ENCODE measurements at places on chromosomes 2 and 18. TPM values are rescaled to one million over a fixed set of nuclear protein-coding genes. Genes with fewer than 3 reads are reported as not detected.

Gene LHCGR
- not detected for total RNA-seq

Gene STAM2
- total RNA-seq: 26.8 TPM

Gene TRMT61B
- 16.2 TPM for total RNA-seq

Gene DNAJC5G
- 0.94 TPM for total RNA-seq

- no peaks in the 10 kb centered on the region for H3K4me1 ChIP-seq
- H3K4me3 ChIP-seq: peak overlapping the region; percentile 93
Observed at GRCh38 chr2:38748943-38749804, 2.0 kb downstream of the SRSF7 start.

- H3K4me1 ChIP-seq: peaks cover 16% of the 10 kb centered on the region
- no peak overlapping the region for H3K27ac ChIP-seq
- no peaks in the 10 kb centered on the region for H3K36me3 ChIP-seq
- no peak for DNase-seq
- no peak overlapping the region for H3K4me3 ChIP-seq
Observed at GRCh38 chr2:106853631-106854030, 32.3 kb downstream of the ST6GAL2 start.

DNA sequence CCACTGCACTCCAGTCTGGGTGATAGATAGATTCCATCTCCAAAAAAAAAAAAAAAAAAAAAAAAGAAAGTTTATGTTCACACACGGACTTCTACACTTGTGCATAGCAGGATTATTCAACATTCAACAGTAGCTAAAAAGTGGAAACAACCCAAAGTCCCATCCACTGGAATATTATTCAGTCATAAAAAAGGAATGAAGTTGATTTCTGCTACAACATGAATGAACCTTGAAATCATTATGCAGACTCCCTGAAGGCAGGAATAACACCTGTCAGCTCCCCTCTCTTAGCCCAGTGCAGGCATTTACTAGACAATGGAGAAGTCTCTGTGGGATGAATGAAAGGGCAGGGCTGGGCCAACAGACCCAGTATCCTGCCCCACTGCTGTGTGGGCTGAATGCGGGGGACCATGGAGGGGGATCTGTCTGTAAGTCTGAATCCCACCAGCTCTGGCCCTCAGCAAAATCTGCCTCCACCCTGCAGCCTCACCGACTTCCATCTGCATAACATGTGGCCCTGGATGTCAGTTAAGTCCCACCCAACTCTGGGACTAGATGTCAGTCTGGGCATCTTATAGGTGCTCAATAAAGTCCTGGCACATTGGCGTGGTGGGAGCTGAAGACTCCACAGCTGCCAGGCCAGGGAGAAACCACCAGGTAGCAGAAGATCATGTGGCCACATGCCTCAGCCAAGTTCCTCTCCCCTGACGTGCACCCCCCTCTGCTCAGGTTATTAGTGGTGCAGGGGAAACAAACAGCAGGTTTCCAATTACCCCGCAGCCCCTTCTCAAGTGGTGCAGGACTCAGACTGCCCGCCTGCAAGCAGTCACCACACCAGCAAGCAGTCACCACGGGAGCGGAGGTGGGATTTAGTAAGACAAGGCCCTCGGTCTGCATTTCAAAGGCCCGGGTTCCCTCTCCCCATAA lies 8.9 kb downstream of the ZFP36L2 start:
- peaks cover 5% of the 10 kb centered on the region for H3K36me3 ChIP-seq
- DNase-seq: no peak
- no peaks in the 10 kb centered on the region for H3K27me3 ChIP-seq

DNA sequence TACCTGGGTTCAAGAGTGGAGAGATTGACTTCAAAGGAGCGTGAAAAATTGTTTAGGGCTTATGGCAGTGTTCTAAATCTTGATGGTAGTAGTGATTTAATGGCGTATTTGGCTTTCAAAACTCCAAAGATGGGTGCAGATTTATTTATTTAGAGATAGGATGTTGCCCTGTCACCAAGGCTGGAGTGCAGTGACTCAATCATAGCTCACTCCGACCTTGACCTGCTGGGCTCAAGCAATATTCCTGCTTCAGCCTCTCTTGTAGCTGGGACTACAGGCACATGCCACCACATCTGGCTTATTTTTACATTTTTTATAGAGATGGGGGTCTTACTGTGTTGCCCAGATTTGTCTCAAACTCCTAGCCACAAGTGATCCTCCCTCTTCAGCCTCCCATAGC lies 52.5 kb downstream of the FAM117B start:
- no peaks in the 10 kb centered on the region for H3K4me1 ChIP-seq
- H3K27ac ChIP-seq: no peak overlapping the region
- no peak for DNase-seq

DNA sequence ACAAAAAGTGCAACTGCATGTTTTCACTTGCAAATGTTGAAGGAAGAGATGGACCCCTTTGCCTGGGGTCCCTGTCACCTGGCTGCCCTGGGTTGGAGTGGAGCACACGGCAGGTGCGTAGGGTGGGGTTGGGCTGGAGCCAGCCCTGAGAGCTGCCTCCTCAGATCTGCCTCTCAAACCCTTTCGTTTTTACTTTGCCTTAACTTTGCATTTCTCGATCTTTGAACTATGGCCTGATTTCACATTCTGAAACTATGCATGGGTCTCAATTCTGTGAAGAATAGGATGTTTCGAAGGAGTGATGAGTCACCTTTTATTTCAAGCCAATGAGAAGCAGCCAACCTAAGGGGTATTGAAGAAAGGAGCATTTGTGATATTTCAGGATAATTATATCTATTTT lies 132.8 kb downstream of the ACOXL start:
- H3K4me1 ChIP-seq: no peaks in the 10 kb centered on the region
- no peaks in the 10 kb centered on the region for H3K36me3 ChIP-seq
- no peak overlapping the region for H3K4me3 ChIP-seq
- no peak for DNase-seq
- H3K27ac ChIP-seq: no peak overlapping the region

DNA sequence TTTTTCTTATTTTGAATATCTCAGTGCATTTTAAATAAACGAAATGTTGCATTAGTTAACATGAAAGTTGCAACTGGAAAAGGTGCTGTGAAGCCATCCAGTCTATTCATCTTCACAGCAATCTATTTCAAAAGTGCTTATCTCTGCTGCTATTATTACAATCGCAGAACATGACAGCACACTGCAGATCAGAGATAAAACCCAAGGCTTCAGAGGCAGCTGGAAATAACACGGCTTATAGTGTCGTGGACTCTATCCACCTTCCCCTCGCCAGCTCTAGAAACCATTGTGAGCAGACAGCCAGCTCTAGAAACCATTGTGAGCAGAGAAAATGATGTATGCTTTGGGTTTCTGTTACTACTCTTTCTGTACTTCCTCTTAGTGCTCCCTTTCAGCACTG lies 1140.8 kb upstream of the CELF4 start:
- H3K4me1 ChIP-seq: no peaks in the 10 kb centered on the region
- no peaks in the 10 kb centered on the region for H3K36me3 ChIP-seq
- DNase-seq: no peak
- no peaks in the 10 kb centered on the region for H3K27me3 ChIP-seq

DNA sequence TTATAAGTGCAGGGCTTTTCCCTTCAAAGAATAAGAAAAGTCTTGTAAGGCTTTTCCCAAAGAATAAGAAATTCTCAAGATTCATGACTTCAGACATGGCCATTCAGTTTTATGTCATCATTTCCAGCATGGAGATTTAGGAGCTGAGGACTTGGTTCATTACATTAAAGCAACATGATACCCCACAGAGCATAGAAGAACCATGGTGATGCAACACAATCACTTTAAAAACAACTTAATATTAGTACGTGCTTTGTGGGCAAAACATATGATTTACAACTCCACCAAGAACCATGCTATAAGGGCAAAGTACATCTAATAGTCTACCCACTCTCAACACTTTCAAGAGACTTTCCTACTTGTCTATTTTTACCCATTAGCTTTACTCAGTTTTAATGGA lies 214.4 kb downstream of the SRBD1 start:
- no peak overlapping the region for H3K4me3 ChIP-seq
- DNase-seq: no peak
- H3K27me3 ChIP-seq: no peaks in the 10 kb centered on the region
- no peaks in the 10 kb centered on the region for H3K36me3 ChIP-seq

- no peak overlapping the region for H3K4me3 ChIP-seq
- H3K36me3 ChIP-seq: no peaks in the 10 kb centered on the region
- no peaks in the 10 kb centered on the region for H3K27me3 ChIP-seq
- H3K27ac ChIP-seq: no peak overlapping the region
Observed at GRCh38 chr2:70759446-70759845, 8.6 kb downstream of the ADD2 start.

GRCh38 chr2:23380562-23381065 lies 4.4 kb upstream of the KLHL29 start:
- H3K27ac ChIP-seq: no peak overlapping the region
- H3K4me1 ChIP-seq: no peaks in the 10 kb centered on the region
- no peak overlapping the region for H3K4me3 ChIP-seq
- no peaks in the 10 kb centered on the region for H3K27me3 ChIP-seq

GRCh38 chr2:145584353-145584752 lies 1064.4 kb upstream of the ZEB2 start:
- no peaks in the 10 kb centered on the region for H3K36me3 ChIP-seq
- no peaks in the 10 kb centered on the region for H3K4me1 ChIP-seq

DNA sequence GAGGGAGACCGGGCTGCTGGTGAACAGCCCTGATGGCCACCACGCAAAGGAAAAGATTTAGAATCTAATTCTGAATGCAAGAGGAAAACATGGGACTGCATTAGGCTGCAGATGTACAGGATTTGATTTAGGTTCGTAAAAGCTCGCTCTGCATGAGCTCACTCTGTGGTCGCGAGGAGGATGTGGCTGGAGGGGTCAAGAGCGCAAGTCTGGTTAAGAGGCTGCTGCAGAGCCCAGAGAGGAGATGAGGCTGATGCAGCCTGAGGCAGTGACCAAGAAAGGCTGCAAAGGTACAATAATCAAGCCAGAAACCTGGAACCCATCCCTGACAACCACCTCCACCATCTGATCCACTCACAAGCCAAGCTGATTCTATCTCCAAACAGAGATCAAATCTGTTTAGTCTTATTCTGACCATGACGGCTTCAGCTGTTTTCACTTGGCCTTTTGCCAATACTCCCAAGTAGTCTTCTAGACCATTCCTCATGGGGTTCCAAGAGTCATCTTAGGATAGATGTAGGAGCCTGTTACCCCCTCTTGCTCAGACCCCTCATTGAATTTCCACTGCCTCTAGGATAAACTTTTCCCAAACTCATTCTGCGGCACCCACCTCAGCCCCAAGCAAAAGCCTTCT lies 58.9 kb upstream of the ARL4C start:
- no peaks in the 10 kb centered on the region for H3K27me3 ChIP-seq
- DNase-seq: no peak
- H3K27ac ChIP-seq: no peak overlapping the region
- H3K4me3 ChIP-seq: no peak overlapping the region

- peaks cover 9% of the 10 kb centered on the region for H3K27me3 ChIP-seq
- DNase-seq: no peak
- H3K36me3 ChIP-seq: no peaks in the 10 kb centered on the region
Observed at GRCh38 chr2:86790134-86790675, 508 bp downstream of the CD8A start.

DNA sequence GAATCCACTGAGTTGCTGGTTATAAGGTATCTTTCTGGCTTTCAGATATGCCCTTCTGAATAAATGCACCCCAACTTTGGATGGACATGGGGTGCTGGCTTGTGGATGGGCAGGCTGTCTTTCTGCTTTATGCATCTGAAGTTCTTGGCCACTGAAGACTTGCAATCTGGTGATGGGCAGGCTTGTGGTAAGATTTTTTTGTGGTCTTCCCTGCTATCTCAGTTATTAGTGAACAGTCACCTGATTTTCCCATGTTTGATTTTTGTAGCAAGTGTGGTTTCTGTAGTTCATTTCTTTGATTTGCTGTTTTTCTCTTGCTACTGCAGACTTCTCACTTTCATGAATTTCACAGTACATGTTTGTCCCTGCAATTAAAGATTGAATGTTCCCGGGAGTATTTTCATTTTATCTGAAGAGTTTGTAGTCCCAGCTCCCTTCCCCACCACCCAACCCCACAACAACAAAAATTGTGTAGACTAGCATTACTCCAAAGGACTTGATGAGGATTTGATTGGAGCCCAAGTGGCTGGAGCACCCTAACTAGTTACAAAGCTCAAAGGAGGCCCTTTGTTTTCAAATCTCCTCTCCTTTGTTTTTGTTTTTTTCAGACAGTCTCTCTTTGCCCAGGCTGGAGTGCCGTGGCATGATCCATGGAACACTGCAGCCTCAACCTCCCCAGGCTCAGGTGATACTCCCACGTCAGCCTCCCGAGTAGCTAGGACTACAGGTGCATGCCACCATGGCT lies 63.6 kb upstream of the MGAT5 start:
- no peaks in the 10 kb centered on the region for H3K27me3 ChIP-seq
- H3K36me3 ChIP-seq: no peaks in the 10 kb centered on the region
- peaks cover 52% of the 10 kb centered on the region for H3K4me1 ChIP-seq

DNA sequence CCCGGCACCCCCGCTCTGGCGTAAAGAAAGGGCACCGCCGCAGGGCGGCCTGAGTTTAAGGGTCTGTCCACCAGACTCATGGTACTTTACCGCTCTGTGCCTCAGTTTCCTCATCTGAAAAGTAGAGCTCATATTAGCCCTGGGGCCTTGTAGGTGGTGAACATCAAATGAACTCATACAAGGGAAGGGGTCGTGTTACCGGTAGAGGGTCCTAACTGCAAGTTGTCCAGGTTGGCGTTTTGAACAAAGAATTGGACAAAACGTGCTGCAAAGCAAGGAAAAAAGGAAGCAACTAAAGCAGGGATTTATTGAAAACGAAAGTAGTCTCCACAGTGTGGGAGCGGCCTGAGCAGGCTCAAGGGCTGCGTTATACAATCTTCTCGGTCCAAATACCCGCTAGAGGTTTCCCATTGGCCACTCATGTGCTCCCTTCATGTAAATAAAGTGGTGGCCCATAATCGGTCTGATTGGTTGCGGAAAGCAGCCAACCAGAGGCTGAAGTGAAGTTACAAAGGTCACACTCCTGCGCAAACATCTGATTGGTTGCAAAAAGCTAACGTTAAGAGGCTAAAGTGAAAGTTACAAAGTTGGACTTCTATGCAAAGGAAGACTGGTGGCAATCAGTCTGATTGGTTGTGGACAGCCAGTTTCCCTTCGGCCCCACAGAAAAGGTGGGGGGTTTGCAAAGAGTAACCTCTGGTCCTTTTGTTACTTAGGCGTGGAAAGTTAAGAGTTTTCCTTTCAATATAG lies 80.7 kb upstream of the LDLRAD4 start:
- H3K4me3 ChIP-seq: peak overlapping the region; percentile 71
- no peaks in the 10 kb centered on the region for H3K36me3 ChIP-seq
- peak overlapping the region; percentile 57 for H3K27ac ChIP-seq
- H3K4me1 ChIP-seq: peaks cover 15% of the 10 kb centered on the region
- DNase-seq: peak; percentile 81

DNA sequence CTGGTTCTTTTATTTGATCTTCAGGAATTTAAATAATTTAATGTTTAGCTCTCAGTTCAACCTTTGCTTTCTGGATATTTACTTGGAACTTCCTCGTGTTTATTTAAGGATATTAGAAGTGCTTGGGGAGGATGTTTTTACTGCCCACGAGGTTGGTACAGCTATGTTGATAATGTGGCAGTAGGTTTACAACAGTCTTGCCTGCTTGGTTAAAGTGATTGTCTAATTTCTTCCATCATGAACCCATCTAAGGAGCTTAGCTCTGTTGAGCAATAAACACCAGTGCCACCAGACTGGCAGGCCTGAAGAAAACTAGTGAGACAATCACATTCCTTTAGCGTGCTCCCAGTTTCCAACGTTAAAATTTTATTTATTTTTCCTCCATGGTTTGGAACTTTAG lies 94.5 kb downstream of the ICOS start:
- H3K36me3 ChIP-seq: no peaks in the 10 kb centered on the region
- no peak for DNase-seq
- no peak overlapping the region for H3K4me3 ChIP-seq
- no peaks in the 10 kb centered on the region for H3K27me3 ChIP-seq
- no peak overlapping the region for H3K27ac ChIP-seq
- no peaks in the 10 kb centered on the region for H3K4me1 ChIP-seq

GRCh38 chr18:3985020-3985419 lies 470.1 kb downstream of the DLGAP1 start:
- H3K27me3 ChIP-seq: no peaks in the 10 kb centered on the region
- DNase-seq: no peak
- no peak overlapping the region for H3K4me3 ChIP-seq

Data from right atrium auricular region (tissue), 2 donors.